SJSA1 (cell line): ENCODE measurements at places on chromosomes 11 and 22. TPM values are rescaled to one million over a fixed set of nuclear protein-coding genes. Genes with fewer than 3 reads are reported as not detected.

GRCh38 chr11:32444186-32444585, 8.8 kb upstream of the WT1 start:
- no peak for DNase-seq

GRCh38 chr11:90594658-90595057, 371.8 kb upstream of the CHORDC1 start:
- DNase-seq = no peak

DNA sequence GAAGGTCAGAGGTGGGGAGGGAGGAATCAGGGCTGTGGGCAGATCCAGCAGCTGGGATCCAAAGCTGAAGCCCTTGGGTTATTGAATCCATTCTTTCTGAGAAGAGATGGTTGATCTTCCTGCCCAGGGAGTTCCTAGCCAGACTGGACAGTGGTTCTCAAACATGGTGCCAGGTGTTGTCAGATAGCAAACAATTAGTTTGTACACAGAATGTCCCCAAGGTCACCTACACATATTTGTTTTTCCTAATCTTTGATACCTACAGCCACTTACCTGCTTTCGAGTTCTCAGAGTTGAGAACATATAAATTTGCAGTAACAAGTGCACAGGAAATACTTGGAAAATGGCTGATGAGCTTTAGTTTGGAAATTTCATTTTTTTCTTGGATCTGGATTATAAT, 54.5 kb downstream of the BMAL1 start:
- DNase-seq = no peak

DNA sequence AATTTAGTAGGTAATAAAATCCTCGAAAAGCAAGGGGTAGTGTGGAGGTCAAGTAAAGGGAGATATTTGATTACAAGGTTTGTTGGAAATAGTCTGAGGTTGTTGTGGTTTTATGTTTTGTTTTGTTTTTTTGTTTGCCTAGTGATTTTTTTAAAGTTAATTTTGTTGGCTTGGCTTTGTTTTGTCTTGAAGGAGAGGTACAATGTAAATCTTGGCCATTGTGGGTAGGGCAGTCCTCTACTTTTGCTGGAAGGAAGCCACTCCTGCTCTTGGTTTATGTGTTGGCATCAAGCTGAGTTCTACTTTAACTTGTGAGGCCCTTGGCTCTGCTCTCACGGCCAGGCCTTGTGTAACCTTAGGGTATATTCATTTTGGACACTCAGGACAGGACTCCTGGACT, 3.2 kb downstream of the AMOTL1 start:
- no peak for DNase-seq

CRYBB2 gene
- total RNA-seq = 0.21 TPM in 1 of 2 replicates, not detected in the other

- DNase-seq = no peak
These were observed 5.2 kb downstream of the SMARCB1 start for GRCh38 chr22:23791738-23792645.

- DNase-seq = no peak
These were observed 285.1 kb upstream of the CCDC90B start for GRCh38 chr11:83571302-83571701.

TRIM51G gene
- not detected in 2 replicates for total RNA-seq

DNA sequence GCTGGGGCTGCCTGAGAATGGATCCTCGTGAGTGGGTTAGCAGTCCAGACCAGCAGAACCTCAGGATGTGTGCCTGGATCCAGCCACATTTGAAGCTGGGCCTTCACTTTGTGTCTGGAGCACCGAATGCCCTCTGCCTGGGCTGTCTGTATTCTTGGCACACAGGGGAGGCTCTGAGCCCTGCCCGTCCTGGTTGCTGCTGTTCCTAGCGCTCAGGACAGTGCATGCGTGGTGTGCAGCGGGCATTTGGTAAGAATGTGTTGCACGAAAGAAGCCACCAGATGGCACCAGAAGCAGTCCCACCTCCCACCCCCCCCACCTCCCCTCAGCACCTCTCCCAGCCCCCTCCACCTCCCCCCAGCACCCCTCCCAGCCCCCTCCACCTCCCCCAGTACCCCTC, 4.1 kb upstream of the MAPK11 start:
- no peak for DNase-seq

RFPL1 gene
- not detected in 2 replicates for total RNA-seq

- DNase-seq = no peak
These were observed 95.1 kb downstream of the CCDC81 start for GRCh38 chr11:86469491-86470388.

SLC22A25 gene
- total RNA-seq = not detected in 2 replicates

- DNase-seq = no peak
These were observed 26.7 kb downstream of the AMPD3 start for GRCh38 chr11:10481560-10482349.
